Upper lobe of left lung (tissue), 6 donors: ENCODE measurements at places on chromosomes 4 and X. TPM values are rescaled to one million over a fixed set of nuclear protein-coding genes. Genes with fewer than 3 reads are reported as not detected.

GRCh38 chrX:63761639-63762038, 23.4 kb downstream of the ARHGEF9 start:
- DNase-seq, result no peak

- DNase-seq, result no peak
Observed at GRCh38 chrX:44344194-44344593, 722 bp upstream of the EFHC2 start.

The MSX1 gene
- 1.7 TPM for total RNA-seq

The XAGE5 gene
- total RNA-seq, result not detected

The ASB5 gene
- not detected for total RNA-seq

DNA sequence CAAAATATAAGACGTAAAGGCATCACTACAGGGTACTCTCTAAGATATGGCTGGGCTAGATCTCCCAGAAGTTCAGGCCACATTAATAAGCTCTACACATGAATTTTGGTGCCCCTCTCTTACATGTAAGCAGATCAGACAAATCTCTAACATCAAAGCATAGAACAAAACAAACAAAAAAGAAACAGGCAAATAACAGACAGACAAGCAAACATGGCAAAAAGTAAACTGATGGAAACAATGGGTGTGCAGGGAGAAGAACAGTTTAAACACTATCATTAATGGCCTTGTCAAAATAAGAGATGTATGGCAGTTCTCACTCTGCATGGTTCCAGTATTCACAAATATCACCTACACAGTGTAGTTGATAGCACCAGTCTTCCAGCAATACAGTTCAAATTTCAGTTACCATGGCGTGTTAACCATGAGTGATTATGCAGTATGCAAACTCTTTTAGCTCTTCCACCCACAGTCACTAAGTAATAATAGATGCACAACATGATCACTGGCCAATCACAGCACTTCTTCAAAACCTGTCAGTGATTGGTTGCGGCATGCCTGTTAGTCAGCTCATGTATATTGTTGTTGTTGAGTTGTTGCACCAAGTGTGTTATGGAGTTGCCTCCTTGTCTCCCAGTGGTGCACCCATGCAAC, 110.7 kb upstream of the TLR3 start:
- no peak for DNase-seq
